CD4-positive, CD25-positive, alpha-beta regulatory T cell (primary cell): ENCODE measurements at places on chromosomes 3 and 15. TPM values are rescaled to one million over a fixed set of nuclear protein-coding genes. Genes with fewer than 3 reads are reported as not detected.
A peak's percentile ranks its signal among the peaks of the same experiment; 100 is the strongest.

The FBXL22 gene
- 2.1 TPM for polyA plus RNA-seq

The LCTL gene
- not detected for polyA plus RNA-seq

The ZPLD1 gene
- polyA plus RNA-seq = not detected

The TGM5 gene
- polyA plus RNA-seq = not detected

The POLQ gene
- 0.15 TPM for polyA plus RNA-seq

The LRRIQ4 gene
- polyA plus RNA-seq = not detected

The CPB1 gene
- polyA plus RNA-seq = not detected

- no peak for DNase-seq
Measured at GRCh38 chr3:99952306-99952705, 134.6 kb downstream of the CMSS1 start.

DNA sequence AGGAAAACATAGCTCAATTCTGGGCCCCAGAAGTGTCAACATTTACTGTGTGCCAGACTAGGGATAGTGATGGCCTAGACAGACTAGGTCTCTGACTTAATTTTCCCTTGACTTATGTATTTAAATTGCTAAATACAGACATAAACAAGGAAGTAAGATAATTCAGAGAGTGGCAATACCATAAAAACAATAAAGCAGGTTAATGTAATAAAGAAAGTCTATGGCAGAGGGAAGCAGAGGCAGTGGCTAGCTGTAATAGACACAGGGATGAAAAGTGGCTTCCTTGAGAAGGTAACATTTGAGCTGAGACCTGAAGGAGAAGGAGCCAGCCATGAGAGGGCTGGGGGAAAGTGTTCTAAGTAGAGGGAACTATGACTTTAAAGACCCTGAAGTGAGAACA lies 95.7 kb downstream of the TNIK start:
- no peak for DNase-seq

DNA sequence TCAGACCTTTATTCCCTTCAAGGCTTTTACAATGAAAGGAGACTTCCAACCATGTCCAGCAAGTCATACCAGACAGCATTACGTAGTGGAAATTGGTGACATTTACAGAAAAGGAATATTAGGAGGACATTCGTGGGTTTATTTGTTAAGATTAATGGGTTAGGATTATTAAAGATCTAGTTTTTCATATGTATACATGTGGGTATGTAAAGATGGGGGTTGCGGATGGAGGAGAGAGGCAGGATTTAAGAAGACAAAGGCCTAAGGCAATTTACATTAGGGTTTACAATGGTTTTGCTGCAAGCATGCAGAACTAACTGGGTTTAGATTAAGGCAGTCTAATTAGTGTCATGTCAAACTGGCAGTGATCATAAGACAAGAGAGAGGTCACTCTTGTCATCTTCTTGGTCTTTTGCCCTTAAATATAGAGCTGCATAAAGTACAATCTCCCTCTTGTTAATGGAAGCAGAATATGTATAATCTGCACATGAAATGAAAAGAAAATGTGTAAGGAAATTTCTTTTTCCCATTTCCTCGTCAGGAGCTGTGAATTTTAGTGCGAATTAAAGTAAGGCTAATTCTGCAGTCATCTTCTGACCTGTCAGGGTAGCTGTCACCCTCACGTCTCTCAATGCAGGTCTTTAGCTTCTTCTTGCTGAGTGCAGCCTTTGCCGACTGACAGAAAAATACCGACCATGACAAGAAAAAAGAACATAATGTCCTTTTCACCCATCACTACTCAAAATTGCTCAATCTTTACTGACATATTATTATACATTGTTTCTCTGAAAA lies 258.9 kb upstream of the MEIS2 start:
- DNase-seq = no peak

GRCh38 chr3:28399206-28399605 lies 50.6 kb upstream of the AZI2 start:
- DNase-seq = no peak

DNA sequence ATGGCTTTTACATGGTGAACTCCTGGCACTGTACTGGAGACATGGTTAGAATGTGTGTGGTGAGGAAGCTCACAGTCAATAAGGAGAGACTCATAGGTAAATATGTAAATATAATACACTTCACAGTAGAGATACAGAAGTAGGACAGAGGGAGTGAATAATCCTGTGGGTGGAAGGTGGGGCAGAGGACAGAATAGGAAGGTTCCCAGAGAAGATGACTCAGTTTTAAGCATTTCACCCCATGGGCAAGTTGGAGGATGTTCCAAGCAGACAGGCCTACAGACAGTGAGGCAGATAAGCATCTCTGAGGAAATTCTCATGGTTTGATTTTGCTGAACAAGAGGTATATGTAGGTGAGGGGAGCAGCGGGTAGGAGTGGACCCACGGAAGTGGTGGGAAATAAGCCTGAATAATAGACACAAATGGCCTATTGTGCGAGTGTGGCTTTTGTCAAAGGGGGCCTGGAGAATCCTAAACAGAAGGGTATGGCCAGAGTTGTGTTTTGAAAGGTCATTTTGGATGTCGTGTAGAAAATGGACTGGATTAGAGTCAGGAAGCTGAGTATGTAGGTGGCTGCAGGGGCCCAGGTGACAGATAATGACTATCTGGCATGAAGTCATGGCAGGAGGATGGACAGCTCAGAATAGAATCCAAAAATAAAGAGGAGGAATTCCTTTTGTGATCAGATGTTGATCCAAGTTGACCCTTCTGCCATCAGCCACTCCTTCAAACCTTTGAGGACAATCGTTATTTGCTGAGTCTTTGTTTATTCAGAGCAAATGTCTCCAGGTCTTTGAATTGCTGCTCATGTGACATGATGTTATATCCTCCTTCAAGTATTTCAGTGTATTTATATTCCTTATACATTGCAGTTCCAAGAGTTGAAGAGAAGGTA lies 97.3 kb upstream of the THRB start:
- no peak for DNase-seq

GRCh38 chr15:63082366-63082765 lies 39.3 kb upstream of the LACTB start:
- no peak for DNase-seq

DNA sequence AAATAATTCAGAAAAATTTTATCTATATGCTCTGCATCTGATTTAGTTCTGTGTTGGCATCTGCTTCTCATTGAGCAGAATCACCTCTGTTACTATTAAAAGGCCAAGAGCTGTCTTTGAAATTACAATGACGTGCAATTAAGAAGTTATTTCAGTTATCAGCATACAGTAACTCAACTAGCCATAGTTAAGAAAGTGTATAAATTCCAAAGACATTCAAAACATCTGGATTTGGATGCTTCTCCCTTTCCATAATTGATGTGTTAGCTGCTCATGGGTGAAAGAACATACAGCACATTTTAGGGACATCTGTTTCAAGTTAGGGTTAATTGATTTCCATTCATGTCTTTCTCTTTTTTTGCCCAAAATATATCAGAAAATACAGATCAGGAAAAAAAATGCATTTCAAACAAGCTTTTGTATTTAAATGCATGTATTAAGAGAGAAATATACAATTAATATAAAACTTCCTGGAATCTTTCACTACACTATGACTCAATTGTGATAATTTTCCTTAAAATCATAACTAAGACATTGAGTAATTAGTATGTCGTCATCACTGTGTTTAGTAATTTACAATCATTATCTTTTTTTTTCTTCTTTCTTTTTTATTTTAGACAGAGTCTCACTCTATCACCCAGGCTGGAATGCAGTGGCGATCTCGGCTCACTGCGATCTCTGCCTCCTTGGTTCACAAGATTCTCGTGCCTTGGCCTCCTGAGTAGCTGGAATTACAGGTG lies 82.7 kb upstream of the MBNL1 start:
- DNase-seq = no peak

DNA sequence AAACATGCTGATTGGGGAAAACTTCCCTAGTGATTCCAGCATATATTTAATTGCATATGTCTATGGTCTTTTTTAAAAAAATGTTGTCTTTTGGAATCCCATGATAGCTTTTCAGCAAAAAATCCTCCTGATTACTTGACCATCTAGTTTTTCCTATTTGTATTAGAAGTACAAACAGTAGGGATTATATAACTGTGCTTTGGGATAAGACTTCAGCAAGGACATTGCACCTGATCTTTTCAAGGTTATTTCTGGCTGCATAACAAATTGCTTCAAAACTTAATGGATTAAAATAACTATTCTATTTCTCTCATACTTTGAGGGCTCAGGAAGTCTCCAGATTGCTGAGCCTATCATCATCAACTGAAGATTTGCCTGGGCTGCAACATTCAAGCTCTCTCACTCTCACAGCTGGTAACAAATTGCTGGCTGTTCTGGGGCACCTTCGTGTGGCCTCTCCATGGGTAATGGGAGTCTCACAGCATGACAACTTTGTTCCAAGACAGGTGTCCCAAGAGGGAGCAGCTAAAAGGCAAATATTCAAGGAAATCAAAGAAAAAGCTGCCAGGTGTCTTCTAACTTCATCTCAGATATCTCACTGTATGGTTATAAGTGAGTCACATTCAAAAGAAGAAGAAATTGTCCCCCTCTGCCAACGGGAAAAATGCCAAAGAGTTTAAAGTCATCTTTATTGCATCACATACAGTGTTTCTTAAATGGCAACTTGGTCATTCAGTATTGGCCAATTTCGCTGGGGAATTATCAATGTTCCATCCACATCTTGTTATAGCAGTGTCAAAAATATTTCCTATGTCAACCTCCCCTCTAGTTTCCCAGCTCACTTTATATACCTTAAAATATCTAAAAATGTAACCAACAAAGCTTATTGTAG lies 644.5 kb upstream of the GRM7 start:
- DNase-seq = no peak

DNA sequence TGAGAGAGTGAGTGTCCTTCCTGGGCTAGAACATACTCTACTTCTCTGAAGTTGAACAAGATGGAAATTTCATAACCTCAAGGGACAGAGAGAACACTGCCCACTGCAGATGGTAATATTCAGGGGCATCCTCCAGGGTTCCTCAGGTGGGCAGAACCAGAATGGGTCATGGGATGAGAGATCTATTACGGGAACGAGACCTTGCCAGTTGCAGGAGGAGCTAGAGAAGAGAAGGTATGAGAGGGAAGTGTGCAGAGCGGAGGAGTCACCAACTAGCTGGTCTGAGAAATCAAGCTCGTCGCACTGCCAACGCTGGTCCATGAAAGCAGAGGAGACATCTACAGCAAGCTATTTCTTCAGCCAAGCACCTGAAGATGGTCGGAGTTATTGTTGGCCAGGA lies 184.7 kb downstream of the TJP1 start:
- no peak for DNase-seq

DNA sequence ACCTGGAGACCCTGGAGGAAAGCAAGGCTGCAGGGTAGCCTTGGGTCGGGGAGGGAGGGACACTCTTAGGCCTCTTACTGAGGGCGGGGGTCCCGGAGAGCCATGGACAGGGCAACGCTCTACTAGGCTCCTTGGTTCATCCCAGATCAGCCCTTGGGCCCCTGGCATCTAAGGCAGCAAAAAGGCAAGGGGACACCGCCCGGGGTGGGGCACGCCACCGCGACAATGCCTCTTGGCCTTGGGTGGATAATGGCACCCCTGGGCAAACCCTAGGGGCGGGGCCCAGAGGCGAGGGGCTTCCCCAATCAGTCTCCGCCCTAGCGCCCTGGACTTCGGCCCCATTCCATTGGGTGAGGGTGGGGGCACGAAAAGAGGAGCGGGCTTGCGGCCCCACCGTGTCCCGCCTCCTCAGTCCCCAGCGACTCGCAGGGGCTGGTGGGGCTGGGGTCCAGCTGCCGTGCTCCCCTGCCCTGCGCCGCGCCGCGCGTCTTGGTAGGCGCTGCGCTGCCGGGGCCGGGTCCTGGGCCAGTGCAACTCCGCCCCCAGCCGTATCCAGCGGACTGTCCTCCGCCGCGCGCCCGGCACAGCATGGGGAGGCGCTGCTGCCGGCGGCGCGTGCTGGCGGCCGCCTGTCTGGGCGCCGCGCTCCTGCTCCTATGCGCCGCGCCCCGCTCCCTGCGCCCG lies at the start of gene CHST13:
TSS of gene CHST13 (plus strand) at position 411 of the 684 bp plus-strand sequence. CDS start at position 589, 178 bp downstream.
- no peak for DNase-seq

DNA sequence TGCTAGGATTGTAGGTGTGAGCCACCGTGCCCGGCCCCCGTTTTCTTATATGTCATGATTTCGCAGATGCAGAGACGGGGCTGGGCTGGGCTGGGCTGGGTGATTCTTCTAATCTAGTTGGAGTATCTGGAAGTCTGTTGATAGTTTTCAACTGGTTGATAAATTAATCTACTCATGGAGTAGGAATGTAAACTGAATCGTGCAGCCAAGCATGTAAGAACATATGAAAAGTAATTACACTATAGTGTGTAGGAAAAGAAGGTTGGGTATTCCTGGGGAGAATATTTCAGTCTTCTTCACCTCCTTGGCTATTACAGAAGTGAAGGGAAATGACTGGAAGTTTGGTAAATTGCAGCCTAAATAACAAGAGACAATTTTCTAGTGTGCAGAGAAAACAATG lies 82.6 kb upstream of the MAGI1 start:
- DNase-seq = no peak

DNA sequence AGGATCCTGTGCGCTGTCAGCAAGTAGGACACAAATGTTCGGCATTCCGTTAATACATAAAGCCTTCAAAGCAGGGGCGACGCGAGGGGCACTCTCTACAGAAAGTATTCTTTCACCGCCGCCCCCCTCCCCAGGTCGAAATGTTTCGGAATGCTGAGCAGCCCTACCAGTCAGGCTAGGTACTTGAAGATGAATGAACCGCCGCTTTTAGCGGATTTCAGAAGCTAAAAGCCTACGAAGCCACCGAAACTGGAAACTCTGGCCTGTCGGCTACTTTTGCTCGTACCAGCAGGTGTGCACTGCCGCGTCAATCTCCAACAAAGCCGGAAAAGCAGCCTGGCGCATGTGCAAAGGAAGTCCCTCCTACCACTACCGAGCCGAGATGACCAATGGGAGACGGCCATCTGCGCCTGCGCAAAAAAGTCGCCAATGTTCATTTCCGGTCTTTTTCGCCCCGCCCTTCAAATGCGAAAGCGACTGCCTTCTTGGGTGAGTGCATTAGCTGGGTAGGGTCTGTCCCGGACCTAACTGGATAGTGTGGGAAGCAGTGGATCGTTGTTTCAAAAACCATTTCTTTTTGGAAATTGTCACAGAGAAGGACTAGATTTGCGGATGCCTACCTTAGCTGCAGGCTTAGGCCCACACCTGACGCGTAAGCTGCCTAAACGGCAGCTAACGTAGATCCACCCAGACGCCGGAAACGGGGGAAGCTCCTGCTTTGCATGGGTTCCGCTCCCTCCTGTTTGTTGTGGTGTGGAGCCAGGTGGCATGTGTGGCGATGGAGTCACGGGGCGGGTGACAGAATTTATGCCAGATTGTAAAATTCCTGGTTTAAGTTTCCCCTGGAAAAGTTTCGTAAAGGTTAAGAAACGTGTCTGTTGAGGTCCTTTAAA lies at the start of gene WDR5B:
TSS of gene WDR5B (minus strand) at position 301 of the 893 bp plus-strand sequence. CDS start 534 bp downstream, outside the sequence.
- DNase-seq = peak; percentile 98

- no peak for DNase-seq
Measured at GRCh38 chr3:135020181-135020580, 225.1 kb downstream of the EPHB1 start.

GRCh38 chr3:140686128-140686527 lies 8.3 kb downstream of the TRIM42 start:
- no peak for DNase-seq

GRCh38 chr3:81601707-81602305 lies 159.6 kb downstream of the GBE1 start:
- DNase-seq = no peak
